ENCODE measurements at places on chromosomes 3 and 15.

GRCh38 chr3:106256249-106256957 lies 387.6 kb upstream of the CBLB start:
- no peak for DNase-seq

DNA sequence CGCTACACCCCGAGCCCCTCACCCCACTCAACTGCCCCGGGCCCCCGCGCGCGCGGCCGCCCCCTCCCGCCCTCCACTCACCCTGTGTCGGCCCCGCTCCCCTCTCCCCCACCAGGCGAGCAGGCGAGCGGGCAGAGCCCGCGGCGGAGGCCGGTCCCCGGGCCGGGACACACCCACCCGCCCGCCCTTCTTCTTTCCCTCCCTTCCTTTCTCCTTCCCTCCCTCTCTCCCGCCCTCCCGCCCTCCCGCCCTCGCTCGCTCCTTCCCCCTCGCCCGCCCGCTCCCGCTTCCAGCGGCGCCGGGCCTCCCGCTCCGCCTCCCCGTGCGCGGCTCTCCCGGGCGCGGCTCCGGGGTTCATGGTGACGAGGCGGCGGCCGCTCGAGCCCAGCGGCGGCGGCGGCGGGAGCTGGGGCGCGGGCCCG lies at the start of gene CTDSPL:
TSS of gene CTDSPL (plus strand) at position 261 of the 422 bp plus-strand sequence. CDS start 320 bp downstream, outside the sequence.
- no peak for DNase-seq

GRCh38 chr15:77530576-77530975 lies 102.1 kb downstream of the LINGO1 start:
- no peak for DNase-seq

DNA sequence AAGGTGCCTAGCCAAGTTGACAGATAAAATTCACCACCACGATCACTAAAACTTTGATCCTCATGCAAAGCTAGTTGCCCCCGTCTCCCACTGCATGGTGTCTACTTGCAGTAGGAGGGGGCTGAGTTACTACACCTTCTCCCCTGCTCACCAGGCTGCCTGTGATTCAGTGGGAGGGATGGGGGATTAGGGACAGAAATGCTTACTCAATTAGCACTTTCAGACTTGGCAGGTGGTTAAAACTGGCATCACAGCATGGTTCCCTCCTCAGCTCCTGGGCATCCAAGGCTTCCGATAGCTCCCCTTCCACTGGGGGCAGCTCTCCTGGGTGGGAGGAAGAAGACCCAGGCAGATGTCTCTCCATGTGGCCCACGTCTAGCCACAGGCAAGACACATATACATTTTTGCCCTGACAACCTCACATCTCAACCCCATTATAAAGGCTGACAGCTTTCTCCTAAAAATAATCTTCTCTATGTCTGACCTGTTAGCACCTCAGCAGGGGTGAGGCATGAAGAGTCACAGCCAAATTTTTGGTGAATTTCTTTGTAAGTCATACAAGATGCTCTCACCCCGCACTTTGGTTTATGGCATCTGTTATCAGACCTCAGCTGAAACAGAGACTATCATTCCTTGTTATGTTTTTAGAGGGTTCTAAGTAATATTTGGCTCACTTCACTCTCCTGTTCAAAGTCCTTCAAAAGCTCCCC lies 369.0 kb downstream of the SV2B start:
- DNase-seq = no peak

DNA sequence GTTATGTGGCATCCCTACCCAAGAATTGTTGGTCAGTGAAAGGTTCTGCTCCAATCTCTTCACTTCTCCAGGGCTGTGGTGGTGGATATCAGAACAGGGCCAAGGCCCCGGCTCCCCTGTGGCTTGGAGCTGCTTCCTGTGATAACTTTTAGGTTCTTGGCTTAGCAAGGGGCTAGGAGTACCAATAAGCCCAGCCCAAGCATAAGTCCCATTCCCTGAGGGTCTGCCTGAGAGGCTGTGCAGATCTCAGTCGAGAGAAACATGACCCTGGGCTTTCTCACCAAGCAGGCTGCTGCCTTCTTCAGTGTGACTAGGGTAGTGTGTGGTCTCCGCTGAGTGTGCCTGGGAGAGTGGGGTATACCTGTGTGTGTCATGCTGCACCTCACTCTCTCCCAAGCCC lies 7.1 kb downstream of the CLK3 start:
- DNase-seq = no peak

DNA sequence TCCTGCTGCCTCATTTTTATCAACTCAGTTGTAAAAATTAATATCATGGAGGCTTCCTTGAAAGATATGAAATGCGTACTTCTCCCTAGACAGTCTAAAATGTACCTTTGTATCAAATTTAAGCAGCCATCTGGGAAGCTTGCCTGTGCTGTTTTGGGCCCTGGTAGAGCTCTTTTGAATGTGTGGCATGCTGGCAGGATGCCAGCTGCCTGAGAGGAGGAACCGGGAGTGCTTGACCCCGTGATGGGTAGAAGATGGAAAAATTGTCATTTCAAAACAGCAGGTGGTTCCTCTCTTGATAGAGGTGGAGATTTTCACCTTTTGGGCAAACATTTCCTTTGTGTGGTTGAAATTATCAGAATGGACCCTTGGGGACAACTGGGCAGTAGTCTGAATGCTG lies 245.3 kb downstream of the RPLP1 start:
- no peak for DNase-seq

DNA sequence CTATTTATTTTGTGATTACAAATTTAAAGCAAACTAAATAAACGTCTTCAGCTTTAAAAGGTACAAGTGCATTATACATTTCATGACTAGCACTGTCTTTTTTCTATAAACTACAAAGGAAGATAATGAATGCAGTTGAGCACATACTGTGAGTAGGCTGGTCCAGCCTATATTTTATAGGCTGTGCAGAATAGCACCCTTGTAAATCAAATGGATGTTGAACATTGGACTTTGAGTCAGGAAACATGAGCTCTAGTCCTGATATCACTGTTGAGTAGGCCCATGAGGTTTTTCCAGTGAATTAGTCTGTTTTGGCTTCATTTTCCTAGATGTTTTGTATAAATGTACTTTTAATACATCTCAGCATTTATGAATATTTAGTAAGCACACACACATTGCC lies 447.3 kb upstream of the KCNMB2 start:
- DNase-seq = no peak

DNA sequence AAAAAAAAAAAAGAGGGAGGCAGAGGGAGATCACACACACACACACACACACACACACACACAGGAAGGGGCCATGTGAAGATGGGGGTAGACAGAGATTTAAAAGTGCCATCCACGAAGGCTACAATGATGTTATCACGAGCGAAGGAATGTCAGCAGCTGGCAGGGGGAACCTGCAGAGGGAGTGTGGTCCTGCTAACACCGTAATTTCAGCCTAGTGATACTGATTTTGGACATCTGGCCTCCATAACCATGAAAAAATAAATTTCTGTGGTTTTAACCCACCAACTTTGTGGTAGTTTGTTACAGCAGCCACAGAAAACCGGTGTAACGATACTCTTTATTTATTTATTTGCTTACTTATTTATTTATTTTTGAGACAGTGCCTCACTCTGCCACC lies 76.0 kb downstream of the TMCO5A start:
- no peak for DNase-seq

DNA sequence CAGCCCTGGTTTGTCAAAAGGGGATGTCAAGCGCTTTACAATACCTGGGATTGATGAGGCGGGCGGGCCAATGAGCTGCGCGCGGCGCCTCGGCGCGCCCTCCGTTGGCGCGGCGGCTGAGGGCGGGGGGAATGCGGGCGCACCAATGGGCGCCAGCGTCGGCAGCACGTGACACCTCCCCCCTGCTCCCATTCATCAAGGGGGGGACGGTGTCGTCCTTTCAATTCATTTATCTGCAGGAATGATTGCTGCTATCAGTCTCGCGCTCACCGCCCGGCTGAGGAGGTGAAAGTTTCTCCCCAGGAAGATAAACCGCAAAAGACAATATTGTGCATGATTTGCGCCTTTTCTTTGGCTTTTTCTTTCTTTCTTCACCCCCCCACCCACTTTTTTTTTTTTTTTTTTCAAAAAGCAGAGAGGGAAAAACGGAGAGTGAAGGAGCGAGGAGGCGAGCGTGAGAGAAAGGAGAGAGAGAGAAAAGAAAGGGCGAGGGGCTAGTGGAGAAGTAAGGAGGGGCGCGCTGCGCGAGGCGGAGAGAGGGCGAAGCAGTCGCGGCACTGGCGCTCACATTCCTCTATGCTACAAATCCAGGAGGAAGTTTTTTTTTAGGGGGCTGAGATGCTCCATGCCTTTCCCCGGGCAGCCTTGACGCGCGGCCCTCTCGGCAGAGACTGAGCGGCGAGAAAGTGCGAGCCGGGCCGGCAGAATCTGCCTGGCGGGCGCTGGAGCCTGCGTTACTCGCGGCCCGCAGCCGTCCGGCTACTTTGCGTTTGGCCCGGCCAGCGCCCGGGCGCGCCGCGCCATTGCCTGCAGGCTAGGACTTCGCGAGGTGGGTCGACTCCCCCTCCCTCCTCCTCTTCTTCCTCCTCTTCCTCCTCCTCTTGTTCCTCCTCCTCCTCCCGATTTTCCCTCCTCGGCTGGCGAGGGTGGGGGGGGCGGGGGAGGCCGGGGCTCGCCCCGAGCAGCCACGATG lies at the start of gene ZIC1:
TSS of gene ZIC1 (plus strand) at position 223 of the 973 bp plus-strand sequence. CDS start at position 971, 748 bp downstream.
- DNase-seq = no peak

DNA sequence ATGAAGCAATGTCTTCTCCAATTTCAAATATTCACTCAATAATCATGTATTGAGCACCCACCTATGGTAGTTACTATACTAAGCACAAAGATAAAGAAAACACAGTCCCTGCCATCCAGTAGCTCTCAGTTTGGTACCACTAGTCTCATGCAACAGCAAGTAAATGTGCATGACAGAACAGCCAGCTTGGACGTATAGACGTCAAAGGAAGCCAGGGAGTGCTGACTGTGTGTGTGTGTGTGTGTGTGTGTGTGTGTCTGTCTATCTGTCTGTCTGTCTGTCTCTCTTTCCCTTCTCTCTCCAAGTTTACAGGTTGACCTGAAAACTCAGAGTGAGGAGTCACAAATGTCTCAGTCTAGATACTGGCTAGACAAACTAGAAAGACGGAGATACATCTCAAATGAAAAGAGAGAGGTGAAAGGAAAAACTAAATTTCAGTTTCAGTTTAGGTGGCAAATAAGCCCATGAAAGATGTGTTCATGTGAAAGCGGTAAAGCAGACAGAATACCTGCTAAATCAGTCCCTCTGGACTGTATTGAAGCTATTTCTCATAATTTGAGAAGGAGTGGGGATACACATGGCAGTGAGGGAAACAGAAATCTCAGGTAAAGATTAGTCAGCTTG lies 141.1 kb upstream of the PTPRG start:
- DNase-seq = no peak

DNA sequence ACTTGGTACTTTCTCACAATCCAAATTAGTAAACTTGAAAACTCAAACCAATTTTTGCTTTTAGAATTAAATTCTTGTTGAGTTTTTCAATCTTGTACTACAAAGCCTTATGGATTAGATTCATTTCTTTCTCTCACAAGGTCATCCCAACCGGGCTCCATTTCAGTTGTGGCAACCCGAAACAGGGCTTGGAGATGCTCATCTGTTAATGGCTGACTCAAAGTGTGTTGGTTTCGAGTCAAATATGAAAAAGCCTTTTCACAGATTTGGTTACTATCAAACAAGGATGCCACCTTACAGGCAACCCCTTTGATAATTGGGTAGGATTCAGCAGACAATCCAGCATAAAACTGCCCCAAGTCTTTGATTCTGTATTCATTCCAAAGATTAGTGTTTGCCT lies 1.8 kb downstream of the EPM2AIP1 start:
- DNase-seq = no peak

DNA sequence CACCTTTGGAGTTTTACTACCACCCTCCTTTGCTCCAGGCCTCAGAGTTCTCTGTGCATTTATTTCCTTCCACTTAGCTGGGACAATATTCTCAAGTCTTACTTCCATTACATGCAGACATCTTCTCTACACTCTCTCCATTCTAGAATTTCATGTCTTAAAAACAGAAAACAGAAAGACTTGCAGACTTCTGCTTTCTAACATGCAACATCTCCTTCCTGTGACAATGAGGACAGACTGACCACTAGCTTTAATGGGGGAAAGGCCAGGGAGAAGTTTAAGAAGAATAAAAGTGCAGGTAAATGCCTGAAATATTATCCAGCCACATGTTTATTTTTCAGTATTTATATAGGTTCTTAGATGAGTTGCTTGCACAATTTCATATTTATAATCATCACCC lies 17.1 kb upstream of the CSTA start:
- no peak for DNase-seq

DNA sequence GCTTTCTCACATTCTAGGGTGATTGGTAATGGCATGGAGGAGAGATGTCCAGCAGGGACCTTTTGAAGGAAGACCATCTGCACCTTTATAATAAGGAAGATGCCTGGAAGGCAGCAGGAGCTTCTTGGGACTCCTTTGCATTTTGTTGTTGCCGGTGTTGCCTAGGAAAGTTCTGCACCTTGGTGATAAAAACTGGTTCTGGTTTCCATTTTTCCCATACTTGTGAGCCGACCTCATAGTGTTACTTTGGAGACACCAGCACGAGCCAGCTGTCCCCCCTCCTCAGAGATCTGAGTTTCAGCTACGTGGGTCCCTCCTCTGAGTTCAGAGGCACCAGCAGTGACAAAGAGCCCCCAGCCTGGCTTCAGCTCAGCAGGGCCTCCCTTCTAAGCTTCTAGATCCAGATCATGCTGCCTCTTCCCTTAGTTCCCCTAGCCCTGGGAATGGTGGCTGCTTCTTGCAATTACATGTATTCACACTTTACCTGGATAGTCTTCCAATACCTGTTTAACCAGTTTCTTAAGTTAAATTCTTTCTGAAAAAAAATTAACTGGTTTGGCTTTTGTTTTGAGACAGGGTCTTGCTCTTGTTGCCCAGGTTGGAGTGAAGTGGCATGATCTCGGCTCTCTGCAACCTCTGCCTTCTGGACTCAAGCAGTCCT lies 18.0 kb upstream of the FSTL1 start:
- no peak for DNase-seq

DNA sequence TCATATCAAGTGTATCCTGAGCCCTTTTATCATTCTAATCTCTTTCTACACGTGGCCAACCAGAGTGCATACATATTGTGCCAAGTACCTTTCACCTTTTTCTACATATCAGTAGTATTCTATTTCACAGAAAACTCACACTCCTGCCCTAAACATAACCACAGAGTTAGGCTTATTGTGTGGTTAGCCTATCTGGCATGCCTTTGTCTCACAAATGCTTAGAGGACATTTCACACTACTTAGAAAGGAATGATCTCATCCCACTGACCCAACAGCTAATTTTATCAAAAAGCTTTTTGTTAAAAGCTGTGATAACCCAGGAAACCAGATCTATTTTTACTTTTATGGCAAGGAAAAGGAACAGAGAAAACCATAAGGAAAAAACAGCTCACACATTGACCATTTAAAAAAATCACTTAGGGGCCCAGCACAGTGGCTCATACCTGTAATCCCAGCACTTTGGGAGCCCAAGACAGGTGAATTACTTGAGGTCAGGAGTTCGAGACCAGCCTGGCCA lies 17.8 kb upstream of the MAP4 start:
- DNase-seq = no peak

DNA sequence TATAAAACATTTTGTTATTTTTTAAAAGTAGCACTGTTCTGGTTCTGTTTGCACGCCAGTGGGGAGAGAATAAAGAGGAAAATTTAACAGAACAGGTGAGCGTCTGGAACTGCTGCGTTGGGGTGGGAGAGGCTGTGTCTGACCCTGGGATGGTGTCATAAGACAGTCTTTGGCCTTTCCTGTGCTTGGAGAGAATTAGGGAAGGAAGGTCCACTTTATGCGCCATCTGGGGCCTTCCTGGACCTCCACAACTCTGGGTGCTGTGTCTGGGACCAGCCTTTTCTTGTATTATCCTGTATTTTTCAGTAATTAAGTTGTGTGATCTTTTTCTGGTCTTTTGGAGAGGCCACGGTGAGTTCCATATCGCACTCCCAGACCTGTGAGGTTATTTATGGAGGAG lies 3.3 kb downstream of the FAM43A start:
- peak; percentile 36 for DNase-seq
